ENCODE measurements at places on chromosomes 5 and 9.

GRCh38 chr5:145965804-145966203 lies 29.4 kb downstream of the SH3RF2 start:
- no peak for DNase-seq

DNA sequence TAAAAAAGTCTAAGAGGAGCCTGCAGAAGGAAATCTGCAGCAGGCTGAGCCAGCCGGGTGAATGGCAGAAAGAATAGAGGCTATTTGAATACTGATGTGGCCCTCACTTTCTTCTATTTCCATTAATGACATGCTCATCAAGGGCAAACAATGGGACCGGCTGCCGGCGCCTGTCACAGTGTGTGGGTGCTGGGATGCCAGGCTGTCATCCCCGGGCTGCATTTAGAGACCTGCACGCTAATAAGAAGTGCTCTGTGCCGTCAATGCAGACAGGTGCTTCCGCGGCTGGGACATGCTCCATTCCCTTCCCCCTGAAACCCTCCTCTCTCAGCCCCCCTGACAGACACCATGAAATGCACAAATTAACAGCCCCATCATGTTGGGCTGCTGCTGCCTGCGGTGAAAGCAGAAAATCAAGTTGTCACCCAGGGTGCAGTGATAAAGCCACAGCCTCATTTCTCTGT lies 217.7 kb upstream of the TBCA start:
- no peak for DNase-seq

DNA sequence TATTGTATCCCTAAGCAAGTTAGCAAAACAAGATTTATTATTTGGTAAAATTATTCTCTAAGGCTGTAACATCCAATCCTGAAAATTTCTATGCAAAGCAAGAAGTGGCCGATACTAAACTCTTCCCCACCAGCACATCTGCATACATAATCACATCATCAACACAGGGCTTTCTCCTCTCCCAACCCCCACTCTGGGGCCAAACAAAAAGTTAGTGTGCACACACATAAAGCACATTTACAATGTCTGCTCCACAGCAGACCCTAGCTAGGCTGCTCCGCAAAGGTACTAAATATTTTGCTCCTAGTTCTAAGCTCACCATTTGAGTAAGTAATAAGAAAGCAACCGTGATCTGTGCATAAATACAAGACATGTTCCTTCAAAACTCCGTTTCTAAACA lies 3.6 kb downstream of the RNF130 start:
- DNase-seq, result no peak

- DNase-seq, result no peak
Observed at GRCh38 chr5:139481122-139481533, 1.4 kb downstream of the STING1 start.

- DNase-seq, result no peak
Observed at GRCh38 chr5:23627976-23628375, 120.6 kb downstream of the PRDM9 start.

- no peak for DNase-seq
Observed at GRCh38 chr9:133457233-133457632, 2.5 kb upstream of the CACFD1 start.

DNA sequence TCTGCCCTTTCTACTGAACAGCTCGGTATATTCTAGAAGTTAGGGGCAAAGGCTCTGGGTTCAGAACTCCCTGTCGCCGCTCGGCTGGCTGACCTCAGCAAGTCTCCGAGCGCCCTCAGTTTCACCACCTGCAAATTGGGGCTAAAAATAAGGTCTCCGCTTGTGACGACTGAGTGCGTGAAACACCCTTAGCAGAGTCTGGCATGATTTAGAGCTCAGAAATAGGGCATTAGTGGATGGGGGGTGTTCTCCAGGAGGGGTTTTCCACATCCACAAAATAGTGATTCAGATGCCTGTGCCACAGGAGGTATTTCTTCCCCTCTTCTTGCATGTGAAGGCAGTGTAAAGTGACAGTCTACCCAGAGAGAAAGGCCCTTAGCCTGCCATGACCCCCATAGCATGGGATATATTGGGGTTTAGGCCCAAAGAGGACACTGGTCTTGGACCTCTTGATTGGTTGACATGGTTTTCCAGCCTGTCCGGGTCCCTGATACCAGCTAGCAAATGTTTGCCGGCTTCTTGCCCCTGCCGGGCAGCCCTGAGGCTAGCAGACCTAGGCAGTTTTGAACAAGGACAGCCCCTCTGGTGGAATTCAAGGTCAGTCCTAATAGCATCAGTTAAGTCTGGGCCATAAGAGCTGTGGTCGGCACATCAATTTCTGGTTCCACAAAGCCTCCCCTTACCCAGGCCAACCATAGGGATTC lies 1.4 kb downstream of the ERGIC1 start:
- DNase-seq, result no peak

DNA sequence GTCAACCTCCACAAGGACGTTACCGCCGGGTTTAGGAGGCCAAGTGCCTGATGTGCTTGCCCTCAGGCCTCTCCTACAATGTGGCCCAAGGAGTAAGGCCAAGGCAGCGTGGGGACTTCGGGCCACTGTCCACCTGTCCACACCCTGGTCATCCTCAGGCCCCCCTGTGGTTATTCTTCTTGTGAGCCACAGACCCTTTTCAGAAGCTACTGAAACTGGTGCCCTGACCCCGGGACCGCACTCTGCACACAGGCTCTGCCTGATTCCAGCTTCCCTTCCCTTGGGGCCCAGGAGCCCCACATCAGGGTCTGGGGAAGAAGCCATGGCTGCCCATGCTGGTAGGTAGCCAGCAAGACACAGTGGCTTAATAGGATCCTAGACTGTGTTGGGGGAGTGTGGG lies 128.8 kb downstream of the OLFM1 start:
- DNase-seq, result no peak

GRCh38 chr9:72363908-72364678 lies 915 bp downstream of the ZFAND5 start:
- DNase-seq, result no peak

- DNase-seq, result no peak
Observed at GRCh38 chr9:22134390-22134789, 125.3 kb upstream of the CDKN2B start.

- no peak for DNase-seq
Observed at GRCh38 chr9:75105841-75106240, 17.5 kb downstream of the OSTF1 start.

DNA sequence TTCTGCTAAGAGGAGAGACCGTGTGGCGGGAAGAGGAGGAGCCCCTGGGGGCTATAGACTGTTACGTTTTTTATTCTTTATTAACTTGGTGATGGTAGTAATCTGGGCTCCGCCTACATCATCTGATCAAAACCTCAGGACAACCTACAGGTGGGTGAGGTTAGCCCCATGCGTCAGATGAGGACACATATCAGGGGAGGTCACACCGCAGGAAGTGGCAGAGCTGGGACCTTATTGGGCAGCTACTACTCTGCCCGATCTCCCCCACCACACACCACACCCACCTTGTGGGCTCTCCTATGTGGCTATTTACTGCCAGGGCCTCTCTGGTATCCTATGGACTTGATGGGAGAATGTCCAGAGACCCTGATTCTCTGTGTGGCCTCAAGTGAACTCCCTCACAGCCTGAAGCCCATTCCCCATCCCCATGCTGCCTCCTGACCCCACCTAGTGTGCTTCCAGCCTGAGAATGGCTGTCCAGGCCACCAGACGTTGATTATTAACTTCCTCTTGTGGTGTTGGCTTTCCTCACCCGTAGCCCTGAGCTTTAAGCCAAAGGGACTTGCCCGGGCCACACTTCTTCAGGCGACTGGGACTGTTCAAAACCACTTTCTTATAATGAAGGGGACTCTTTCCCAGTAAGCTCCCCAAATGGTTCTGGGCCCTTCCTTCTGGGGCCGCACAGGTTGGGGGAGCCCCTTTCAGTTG lies 8.2 kb downstream of the UNC5A start:
- no peak for DNase-seq

- DNase-seq, result no peak
Observed at GRCh38 chr9:18928711-18929110, 104.3 kb downstream of the SAXO1 start.

DNA sequence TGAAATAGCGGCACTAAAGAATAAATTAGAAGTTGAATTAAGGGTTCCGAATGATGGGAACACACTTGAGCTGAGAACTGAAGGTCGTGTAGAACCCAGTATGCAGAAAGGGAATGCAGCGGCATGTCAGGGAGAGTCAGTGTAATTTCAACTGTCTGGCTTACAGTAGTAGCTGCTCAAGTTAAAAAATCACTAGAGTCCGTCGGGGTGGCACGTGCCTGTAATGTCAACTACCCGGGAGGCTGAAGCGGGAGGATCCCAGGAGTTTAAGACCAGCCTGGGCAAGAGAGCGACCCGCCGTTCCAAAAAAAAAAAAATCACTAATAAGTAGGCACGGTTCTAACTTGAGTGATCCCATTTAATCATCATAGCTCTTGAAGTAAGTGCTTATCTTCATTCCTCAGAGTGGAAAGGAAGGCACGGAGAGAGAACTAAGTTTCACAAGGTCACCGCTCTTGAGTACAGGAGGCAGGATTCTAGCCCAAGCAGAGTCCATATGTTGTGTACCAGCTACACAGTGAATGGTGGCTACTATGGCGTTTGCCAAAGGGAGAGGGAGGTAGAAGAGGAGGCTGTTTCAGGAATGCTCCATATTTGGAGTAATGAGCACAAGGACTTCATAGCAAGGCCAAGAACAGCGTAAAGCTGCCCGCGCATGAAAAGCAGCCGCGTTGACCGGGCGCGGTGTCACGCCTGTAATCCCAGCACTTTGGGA lies 831 bp downstream of the RMRP start:
- no peak for DNase-seq

DNA sequence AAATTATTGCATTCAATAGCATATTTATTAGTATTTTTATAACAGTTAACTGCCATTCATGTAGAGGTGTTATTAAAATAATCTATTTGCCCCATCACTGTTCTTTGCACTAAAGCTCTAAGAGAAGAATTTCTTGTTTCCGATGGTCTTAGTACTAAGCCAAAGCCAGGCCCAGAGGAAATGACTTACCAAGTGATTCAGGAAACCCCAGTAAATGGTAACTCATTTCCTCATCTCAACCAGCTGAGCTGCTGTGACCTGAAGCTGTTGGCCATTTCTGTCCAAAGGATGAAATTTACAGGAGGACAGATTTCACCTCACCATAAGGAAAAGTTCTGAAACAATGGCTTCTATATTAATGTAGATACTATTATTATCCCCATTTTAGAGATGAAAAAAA lies 117.0 kb downstream of the PIK3R1 start:
- no peak for DNase-seq

DNA sequence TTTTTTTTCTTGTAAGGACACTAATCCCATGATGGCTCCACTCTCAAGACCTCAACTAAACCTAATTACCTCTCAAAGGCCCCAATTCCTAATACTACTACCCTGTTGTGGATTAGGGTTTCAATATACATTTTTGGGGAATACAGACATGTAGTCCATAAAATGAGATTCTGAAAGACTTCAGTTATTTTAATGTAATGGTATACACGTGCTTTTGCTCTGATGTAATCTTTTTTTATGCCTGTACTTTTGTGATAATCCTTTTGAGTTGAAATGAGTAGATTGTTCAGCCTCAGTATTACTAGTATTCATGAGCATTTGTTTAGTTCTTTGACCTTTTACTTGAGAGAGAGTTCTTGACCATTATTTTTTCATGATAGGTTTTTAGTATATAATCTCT lies 9.5 kb downstream of the CEP78 start:
- DNase-seq, result no peak

DNA sequence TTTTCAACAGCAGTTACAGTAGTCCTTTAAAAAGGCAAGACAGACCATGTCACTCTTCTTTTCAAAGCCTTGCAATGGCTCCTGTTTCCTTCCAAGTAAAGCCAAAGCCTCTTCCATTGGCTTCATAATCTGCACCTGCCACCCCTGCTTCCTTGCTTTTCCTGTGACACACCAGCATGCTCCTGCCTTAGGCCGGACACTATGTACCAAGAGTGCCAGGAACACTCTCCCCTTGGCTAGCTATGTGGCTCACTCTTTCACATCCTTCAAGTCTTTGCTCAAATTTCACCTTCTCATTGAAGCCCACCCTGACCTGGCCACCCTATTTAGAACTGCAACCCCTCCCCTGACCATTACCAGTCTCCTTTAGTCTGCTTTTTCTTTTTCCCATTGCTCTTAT lies 22.2 kb upstream of the TRAF1 start:
- no peak for DNase-seq

DNA sequence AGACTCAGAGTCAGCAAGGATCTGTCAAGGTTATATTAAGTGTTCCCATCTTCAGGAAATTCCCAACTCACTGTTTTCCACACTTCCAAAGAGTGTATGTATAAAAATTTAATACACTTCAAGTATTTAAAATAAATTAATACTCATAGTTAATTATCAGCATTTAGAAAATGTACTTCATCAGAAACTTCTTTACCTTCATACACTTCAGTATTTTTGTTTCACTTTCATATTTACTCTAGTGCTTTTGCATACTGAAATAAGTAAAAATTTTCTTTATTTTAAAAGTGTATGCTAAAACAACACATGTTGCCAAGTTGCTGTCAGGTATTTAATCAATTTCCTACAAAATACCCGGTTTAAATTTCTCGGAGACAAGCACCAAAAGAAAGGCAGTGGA lies 16.5 kb downstream of the RICTOR start:
- no peak for DNase-seq

DNA sequence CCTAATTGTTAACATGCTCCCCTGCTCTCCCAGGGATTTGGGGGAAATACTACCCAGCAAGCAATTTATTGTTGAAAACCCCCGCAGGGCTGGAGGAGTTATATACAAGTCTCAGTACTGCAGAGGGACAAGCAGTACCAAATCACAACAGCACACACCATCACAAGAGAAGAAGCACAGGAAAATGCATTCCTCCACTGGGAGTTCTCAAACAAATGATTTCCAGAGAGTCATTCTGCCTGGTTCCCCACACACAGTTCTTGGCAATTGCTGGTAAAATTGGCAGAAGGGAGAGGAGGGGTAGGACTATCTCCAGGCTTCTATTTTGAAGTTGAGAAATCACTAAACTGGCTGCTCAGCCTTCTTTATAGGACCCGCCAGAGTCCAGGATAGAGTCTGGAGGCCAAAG lies 16.8 kb downstream of the SIL1 start:
- DNase-seq, result no peak

- no peak for DNase-seq
Observed at GRCh38 chr9:104858846-104859245, 69.1 kb downstream of the ABCA1 start.

GRCh38 chr9:124108216-124108615 lies 96.6 kb downstream of the LHX2 start:
- DNase-seq, result no peak

- no peak for DNase-seq
Observed at GRCh38 chr9:112789473-112789872, 38.9 kb downstream of the SNX30 start.

- no peak for DNase-seq
Observed at GRCh38 chr9:4742246-4742645, 1.2 kb upstream of the AK3 start.

DNA sequence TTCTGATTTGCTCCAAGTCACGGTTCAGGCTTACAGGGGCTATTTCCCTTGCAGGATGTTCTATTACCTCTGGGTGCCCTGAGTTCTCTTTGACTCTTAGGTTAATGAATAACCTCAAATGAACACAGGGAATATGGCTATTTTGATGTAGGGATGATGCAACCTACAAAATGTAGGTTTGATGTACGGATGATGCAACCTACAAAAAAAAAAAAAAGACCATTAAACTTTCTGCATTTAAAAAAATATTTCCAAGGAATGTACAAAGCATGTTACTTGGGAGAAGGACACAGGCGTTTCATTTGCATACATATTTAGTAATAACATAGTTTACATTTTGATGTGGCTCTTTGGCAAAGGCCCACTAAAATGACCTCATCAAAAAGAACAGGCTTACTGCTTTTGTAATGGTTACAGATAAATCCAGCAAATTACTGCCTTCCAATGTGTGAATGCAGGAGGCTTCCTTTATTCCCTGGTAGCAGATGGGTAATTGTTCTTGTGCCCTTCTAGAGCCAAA lies 36.3 kb downstream of the ZNF474 start:
- no peak for DNase-seq
